ENCODE measurements at places on chromosomes 7 and 10.

DNA sequence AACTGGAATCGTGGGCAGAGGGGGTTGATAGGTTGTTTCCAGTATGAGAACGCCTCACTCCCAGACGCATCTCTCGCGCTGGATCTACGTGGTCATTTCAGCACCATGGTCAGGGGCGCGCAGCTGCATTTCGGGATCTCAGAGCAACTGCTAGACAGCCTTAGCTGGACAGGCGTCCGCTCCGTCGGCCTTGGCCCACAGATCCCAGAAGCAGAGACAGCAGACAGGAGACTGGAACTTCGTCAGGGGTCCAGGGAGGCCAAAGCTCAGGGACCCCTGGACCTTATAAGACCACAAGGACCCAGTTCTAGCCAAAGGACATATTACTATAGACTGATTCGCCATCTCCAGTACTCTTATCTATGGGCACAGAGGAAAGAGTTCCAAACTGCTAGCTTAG, 5.3 kb downstream of the NEUROG3 start:
- DNase-seq: no peak

GRCh38 chr10:30831426-30831825, 200.2 kb downstream of the ZNF438 start:
- no peak for DNase-seq

- DNase-seq: no peak
Observed at GRCh38 chr10:74165530-74165901, 14.5 kb downstream of the ADK start.

DNA sequence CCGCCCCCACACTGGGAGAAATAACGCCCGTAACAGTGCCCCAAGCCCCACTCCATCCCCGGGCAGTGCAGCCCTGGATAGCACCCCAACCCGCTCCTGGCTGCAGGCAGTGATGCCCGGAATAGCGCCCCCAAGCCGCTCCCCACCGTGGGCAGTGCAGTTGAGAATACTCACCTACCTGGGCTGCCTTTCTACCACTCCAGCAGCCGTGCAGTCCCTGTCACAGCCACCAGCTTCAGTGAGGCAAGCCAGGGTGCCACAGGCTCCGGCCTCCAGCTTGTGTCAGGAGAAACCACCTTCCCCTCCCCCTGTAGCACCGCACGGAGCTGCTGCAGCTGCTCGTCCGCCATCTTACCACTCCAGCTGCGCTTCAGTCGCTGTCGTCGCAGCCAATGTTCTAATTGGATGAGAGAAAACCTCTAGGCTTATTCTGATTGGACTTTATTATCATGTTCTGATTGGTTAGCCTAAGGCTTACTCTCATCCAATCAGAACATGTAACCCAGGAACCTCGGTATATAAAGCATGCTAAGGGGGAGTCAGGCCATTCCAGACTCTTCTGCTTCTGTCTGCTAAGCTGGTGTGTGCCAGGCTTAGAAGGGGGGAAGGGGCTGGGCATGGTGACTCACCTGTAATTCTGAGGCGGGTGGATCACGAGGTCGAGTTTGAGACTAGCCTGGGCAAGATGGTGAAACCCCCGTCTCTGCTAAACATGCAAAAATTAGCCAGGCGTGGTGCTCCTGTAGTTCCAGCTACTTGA, 53.2 kb upstream of the ZNF33B start:
- DNase-seq: peak; percentile 81

- DNase-seq: no peak
Observed at GRCh38 chr10:48792121-48792520, 107.4 kb downstream of the WDFY4 start.

DNA sequence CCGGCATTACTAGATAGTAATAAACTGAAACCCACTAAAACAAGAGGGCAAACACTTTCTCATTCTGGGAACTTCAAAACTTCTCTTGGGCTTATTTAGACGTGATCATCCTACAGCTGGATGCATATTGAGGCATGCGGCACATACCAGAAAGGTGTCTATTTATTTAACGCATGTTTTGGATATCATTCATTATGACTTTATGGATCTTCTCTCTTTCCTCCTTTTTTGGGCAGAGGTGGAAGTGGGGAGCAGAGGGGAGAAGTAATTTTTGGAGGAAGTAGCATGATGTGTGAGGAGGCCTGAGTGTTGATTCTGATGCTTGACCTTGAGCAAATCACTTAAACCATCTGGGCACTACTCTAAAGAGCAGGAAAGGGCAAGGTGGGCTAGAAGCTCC, 270.6 kb downstream of the TRIL start:
- no peak for DNase-seq

DNA sequence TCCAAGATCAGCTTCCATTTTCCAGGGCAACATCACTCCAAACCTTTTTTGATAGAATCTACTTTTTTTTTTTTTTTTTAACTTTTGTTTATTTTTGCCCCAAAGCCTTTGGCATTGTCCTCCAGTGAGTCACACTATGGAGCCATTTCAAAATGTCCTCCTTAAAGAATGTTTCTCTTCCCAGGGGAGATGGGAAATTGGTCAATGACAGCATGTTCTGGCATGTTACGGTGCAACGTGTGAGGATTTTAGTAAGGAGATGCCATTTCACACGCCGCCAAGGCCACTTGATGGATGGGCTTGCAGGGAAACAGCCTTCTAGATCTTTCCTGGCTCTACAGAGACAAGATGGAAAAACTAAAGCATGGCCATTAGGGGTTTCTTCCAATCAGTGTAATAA, 30.7 kb upstream of the TRIL start:
- no peak for DNase-seq

DNA sequence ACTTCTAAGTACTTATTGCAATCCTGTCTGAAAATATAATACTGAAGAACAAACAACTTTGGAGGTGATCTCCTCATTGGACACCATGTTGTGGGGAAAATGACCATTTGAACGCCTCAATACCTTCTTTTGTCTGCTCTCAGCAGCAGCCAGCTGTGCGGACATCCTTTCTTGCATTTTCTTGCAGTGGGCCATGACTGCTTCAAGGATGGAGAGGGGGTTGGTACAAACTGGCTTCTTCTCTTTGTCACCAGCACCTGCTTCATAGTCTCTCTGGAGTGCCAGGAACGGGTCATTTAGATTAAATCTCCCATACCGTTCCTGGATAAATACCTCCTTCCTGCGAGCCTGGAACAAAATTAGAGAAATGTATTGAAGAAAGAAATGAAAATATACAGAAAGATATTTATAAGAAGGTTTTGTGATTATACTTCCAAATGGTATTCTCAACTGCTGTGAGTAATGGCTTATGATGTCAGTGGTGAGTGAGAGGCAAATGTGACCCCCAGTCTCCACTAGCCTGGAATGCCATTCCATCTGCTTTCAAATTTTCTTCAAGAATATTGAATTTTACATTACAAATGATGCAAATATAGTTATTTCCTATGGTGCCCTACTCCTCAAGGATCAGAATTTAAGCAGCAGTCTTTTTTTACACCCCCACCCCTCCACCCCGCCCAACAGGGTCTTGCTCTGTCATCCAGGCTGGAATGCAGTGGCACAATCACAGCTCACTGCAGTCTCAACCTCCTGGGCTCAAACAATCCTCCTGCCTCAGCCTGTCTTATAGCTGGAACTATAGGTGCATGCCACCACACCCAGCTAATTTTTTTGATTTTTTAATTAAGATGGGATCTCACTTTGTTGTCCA, 62.4 kb downstream of the CTTNBP2 start:
- no peak for DNase-seq

GRCh38 chr7:123750389-123751230, 1.8 kb upstream of the WASL start:
- DNase-seq: no peak

DNA sequence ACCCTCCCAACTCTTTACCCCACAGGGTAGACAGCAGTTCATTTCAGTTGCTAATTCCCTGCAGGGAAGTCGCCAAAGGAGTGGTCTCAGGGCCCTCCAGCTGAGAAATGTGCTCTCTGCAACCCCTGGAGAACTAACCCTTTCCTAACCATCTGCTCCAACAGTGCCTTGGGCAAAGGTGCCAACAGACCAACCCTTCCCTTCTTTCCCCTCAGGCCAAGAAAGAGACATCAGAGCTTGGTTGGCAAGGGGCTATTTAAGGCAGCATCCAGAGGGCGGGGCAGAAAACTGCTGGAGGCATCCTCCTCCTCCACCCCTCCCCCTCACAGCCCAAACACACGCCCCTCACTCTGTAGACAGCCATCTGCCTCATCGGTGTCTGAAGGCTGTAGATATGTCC, 1.7 kb downstream of the SORBS1 start:
- DNase-seq: no peak

Data from NCI-H1105 (cell line).